ENCODE measurements at places on chromosomes 11 and 22.

- peak; percentile 68 for DNase-seq
Observed at GRCh38 chr11:101915791-101916291, 481 bp downstream of the ANGPTL5 start.

DNA sequence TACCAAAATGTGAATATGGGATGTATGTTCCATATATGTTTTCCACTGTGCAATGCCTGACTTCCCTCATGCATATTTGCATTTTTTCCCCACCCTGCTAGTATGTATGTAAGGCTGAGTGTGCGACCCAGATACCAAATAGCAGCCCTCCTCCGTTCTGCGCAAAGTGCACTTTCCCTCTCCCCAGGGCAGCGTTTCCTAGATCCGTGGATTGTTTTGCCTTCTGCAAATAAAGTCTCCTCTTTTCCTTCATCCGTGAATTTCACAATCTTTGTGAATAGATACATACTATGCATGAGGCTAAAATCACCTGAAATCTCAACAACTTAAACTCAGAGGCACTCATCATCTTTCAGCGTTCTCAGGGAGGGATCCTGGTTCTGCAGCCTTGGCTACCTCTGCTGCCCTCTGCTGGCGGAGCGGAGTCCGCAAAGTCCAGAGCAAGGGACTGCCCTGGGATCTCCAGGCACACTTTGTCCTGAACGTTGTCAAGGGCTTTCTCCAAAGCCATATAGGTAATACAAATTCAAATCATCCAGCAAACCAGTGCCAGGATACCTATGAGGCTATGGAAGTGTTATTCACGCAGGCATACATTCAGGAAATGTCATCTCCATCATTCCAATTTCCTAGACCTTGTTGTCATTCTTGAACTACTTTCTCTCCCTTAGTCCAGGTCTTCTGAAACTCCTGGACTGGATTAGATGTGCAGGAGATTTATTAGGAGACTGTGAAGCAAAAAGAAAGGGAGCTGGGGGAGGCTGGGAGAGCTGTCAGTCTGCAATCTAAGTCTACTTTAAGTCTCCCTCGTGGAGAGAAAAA lies 53.1 kb downstream of the CNTF start:
- peak; percentile 80 for DNase-seq

- no peak for DNase-seq
Observed at GRCh38 chr11:62823677-62824076, 8.2 kb downstream of the STX5 start.

DNA sequence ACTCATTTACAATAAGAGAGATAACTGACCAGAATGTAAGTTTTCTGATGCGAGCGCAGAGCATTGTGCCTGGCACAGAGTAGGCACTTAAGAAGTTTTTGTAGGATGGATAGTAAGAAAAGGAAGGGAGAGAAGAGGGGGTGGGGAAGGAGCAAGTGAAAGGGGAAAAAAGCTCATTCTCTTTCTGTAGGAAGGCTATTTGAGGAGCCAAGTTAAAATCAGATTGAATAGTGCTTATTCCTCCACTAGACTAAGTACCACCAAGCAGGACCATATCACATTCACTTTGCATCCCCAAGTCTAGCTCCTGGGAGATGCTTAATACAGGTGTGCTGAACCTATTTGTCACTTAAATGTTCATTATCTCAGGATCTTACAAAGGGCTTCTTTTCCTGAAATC lies 14.1 kb upstream of the CRKL start:
- no peak for DNase-seq

Measured in hematopoietic multipotent progenitor cell treated with erythropoietin and hydrocortisone succinate and interleukin-3 and kit ligand, for 4 days (in vitro differentiated cells).